ENCODE measurements at places on chromosomes 12 and 14.

DNA sequence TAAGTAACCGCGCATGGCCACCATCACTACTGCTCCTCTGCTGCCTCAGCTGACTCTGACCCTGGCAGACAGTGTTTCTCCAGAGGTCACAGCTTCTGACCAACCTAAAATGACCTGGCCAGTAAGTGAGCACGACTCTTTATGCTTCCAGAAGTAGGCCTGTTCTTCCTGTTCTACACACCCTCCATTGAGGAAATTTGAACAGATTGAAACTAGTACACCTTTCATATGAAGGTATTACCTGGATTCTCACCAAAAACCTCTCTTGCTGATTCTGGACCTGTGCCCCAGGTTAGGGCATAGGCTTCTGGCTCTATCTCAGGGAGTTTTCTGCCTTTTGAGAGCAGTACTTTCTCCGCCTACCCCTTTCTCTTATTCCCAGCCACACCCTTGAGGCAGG, 178.4 kb upstream of the FRMD6 start:
- no peak for DNase-seq

- no peak for DNase-seq
Observed at GRCh38 chr12:6839482-6840201, 1.1 kb upstream of the GNB3 start.

- no peak for DNase-seq
Observed at GRCh38 chr14:73995977-73996378, 23.1 kb downstream of the ENTPD5 start.

DNA sequence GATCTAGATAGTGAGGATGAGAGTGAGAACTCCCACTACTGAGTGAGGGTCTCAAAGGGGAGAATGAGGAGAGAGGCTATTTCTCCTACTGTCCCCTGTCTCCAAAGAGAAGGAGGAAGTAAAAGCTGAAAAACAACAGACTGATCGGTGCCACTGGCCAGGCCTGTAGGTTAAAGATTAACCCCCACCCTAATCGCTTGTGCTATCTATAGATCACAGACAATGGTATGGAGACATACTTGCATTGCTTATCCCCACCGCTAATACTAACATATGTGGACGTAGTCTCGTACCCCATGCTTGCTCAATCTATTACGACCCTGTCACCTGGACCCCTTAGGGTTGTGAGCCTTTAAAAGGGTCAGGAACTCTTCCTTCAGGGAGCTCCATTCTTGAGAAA, 777.9 kb upstream of the TMEM132C start:
- DNase-seq = no peak

DNA sequence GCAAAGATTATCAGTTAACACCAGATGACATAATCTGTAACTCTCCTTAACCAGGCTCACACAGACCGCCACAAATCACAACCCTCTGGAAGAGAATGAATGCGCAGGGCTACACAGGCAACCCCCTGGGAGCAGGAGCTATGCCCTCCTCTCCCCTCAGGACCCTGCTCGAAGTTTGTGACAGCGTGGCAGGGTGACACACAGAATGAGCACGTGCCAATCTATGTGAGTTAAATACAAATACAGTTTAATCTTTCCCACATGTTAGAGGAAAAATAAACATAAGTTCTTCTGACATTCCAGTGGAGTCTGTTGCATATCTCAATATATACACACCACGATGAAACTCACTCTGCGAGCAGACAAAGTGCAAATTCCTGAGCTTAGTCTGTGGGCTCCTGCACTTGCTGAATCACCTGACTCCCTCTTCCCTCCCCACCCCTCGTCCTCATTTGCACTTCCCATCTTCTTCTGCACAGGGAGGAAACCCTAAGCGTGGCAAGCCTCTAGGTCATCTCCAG, 37.6 kb downstream of the BCAT1 start:
- DNase-seq = peak; percentile 81

GRCh38 chr12:76422154-76422542, 73.9 kb upstream of the BBS10 start:
- no peak for DNase-seq

- DNase-seq = no peak
Observed at GRCh38 chr14:77143071-77143470, 1.5 kb upstream of the ZDHHC22 start.

All from fibroblast of skin of left biceps (primary cell).